ENCODE measurements at places on chromosomes 12 and 14. TPM values are rescaled to one million over a fixed set of nuclear protein-coding genes. Genes with fewer than 3 reads are reported as not detected.

DNA sequence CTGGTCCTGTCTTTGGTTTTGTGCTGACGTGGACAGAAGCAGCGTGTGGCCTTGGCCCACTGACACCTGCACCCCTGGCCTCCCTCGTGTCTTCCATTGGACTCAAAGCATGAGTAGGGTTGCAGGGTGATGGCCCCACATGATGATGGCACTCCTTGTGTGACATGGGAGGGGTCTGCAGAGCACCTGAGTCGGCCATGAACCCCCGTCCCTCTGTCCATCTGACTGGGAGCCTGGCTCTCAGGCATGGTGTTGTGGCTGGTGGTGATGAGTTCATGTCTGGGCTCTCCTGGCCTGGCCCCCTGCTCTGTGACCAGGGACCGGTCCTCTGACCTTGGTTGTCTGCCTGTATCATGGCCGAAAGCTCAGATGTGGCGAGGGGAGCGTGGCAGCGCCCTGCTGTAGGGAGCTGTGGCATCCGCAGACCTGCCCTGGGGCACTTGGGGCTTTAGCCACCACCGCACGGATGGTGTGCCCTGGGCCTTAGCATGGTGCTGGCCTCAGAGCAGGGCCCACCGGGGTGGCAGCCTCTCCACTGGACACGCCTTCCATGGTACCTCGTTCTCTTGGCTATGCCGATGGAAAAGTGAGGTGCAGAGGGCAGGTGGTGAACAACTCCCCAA, 16.7 kb downstream of the ULK1 start:
- no peak for DNase-seq

GRCh38 chr12:113772505-113773030, 193.6 kb downstream of the RBM19 start:
- DNase-seq, result no peak

The FUT8 gene
- 18.4 TPM for polyA plus RNA-seq

The RNASE2 gene
- 1.1 TPM for polyA plus RNA-seq

DNA sequence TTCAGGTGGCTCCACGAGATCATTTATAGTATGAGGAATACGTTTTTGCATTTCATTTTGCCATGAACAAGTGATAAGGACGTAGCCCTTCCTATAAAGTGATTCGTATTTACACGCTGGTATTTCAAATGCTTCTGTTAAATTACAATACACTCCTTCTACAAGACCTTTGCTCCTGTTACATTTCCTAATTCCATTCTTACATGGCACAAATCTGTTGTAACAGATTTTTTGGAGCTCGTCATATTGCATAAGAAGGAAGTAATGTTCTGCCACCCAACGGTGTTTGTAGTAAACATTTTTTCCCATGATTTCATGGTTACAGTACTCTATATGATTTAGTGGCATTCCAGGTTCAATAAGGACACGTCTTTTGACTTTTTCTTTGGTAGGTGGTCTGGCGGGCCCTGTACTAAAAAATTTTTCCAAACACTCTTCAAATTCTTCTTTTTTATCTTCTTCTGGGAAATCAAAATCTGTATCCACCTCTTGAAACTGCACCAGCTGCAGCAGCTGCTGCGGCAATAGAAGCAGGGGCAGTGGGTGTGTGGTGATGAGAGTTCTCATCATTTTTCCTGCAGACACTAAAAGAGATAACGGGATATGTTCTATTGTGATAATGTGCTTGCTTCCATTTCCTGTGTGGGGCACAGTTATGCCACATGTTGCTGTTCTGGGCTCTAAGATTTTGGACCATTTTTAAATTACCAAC, 4.2 kb downstream of the RNASE9 start:
- DNase-seq, result no peak

The LGALS3 gene
- 14.3 TPM for polyA plus RNA-seq

DNA sequence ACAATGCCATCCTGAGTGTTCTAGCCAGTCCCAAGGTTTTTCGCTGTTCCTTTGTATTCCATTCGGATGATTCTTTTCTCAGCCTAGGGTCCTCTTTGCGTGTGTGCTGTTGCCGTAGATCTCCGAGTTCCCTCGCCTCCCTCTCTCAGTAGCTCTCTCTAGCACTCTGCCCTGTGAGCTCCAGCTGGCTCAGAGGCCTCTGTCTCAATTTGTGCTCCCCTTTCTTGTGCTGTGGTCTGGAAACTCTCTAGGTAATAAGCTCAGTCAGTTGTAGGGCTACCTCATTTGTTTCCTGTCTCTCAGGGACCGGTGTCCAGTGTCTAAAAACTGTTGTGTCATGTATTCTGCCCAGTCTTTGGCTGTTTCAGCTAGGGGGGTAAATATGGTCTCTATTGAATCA, 179.3 kb downstream of the PCNX1 start:
- no peak for DNase-seq

DNA sequence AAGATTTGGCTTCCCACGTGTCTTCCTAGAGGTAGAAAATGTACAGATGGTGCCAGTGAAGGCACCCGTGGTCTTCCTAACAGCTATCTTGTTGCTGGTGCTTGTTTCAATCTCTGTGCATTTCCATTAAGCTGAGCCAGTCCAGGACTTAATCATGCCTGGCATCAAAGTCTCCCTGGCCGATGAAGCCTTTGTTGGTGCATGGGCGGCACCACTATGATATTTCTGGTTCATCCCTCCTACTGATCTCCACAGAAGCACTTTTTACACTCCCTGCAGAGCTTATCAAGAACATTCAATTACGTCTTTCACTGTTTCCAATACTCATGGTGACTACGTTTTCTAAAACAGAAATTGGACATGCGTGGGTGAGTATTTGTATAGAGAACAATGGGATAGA, 128.4 kb downstream of the TTC8 start:
- DNase-seq, result no peak

The TOGARAM1 gene
- polyA plus RNA-seq, result 43.1 TPM

DNA sequence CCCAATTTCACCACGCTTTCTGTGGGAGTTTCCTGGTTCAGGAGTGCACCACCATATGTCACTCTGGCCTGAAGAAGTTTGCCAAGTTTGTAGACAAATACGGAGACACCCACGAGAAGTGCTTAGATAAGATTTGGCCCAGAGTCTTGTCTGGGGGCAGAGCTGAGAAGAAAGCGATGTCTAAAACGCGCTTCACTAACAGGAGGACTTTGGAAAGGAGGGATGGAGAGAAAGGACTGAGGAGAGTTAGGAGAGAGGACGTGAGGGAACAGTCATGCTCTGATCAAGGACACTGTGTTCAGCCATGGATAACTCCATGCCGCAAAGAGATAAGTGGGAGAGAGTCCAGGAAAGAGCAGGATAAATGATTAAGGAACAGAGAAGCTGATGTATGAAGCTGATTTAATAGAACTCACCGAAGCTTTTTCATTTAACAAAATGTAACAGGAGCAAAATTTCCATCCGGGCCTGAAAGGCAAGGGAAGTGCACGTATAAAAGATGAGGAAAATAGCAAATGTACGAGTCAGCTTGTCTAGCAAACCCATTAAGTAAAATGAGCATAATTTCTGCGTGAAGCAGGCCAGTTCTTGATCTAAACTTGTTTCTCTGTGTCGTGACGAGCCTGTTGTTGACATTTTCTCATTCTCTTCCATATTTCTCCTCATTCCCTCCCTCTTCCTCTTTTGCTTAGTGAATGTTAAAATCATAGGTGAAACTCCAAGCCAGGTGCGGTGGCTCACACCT, 23.4 kb upstream of the MAP3K9 start:
- no peak for DNase-seq

DNA sequence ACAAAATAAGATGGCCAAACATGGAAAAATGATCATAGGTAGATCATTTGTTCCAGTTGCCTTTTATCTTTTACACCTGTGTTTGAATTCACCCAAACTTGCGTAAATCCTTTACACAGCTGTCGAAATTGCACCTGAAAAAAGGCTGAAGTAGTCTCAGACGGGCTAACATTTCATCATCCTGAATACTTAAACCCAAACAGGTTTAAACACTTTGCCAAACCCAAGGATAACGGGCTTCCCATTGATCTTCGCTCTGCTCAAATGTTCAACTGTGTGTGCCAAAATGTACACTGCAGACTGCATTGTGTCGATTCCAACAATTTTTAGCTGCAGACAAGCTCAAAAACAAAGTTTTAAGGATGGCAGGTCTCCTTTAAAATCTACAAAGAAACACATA, 288.7 kb upstream of the DDHD1 start:
- no peak for DNase-seq

The CIROP gene
- not detected for polyA plus RNA-seq

GRCh38 chr12:65993173-65993572, 137.4 kb downstream of the LLPH start:
- DNase-seq, result no peak

DNA sequence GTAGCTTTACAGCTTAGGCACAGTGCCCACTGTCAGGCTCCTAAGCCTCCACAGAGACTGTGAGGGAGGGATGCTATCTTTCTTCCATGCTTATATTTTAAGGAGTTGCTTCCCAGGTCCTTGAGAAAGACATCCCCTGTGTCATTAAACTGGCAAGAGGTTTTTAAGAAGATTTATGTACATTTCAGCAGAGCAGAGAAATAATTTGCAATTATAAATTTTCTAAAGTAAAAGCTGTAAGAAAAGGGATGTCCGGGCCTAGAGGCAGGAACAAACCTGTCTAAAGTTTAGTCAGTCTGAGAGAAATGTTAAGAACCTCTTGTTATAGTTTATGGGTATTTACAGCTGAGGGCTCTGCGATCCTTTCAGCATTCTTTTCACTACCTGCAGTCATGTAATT, 716.1 kb downstream of the SLC16A7 start:
- no peak for DNase-seq

The IL22 gene
- not detected for polyA plus RNA-seq

DNA sequence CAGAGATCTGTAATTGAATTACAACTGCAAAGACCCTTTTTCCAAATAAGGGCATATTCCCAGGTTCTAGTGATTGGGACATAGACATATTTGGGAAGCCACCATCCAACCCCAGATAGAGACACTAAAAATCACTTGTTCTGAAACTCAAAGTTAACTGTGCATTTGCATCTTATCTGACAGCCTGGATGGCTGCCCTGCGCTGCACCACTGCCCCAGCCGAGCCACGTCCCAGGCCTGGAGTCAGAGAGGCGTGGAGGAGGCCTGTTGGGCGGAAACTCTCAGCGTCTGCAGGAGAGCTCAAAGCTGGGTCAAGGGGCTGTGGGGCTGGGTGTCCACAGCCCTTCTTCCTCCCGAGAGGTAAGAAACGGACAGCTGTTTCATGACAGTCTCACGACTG, 124.4 kb downstream of the RIMBP2 start:
- DNase-seq, result no peak

DNA sequence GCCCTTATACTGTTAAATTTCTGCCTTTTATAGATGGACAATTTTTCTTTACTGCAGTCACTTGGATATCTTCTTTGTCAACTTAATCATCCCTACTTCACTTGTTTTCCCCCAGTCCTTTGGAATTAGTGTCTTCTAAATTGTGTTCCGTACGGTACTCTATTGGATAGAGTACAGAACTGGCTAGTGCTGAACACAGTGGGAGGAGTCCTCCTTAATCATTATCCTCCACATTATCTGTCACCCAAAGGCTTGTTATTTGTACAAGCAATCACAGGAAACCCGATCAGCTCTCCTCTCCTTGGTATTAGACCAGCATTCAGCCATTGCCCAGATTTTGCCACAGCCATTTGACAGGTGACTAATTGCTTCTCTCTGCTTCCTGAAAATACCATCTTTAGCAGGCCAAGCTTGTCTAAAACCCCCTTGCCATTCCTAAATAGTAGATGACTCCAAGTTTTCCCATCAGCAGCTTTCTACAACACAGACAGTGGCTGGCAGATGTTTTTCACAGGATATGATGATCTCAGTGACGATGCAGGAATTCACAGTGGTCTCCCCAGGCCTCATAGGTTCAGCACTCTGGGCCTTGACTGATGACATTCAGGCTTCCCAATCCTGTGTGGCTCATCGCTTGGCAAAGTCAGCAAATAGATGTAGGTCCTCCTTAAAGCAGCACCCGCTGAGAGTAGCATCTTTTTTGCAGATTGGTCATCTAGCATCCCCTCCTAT, 216.0 kb upstream of the RGS6 start:
- DNase-seq, result no peak

The SERPINA12 gene
- polyA plus RNA-seq, result 0.91 TPM

- peak; percentile 92 for DNase-seq
These were observed at the start of gene ARL1 for GRCh38 chr12:101407436-101408345. Gene ARL1, minus strand, starts transcription at chr12:101407772. Its CDS starts 127 bp downstream, at chr12:101407645.

The CBLN3 gene
- 3.7 TPM for polyA plus RNA-seq

DNA sequence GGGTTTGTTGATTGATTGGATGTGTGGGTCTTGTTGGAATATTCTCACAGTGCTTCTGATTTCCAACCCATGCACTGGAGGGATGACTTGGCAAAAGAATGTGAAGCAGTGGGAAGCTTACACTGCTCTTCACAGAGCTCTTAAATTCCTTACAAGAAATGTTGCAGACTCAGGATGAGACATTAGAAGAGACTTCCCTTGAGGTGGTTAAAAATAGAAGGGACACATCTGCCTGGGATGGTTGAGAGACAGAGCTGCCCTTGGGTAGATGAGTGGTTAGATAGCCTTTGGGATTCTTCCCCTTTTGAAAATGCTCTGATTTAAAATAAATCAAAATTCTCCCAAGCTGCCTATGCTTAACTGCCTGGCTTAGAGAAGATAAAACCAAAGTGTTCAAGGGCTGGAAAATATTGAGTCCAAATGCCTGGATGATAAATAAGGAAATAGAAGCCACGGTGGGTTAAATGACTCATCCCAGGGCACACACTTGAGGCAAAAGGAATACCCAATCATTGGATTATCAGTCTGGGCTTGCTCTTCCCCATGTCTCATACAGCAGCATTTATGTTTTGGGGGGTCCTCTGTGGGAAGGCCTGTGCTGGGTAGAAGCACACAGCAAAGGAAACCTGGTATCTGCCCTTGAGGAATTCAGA, 264.3 kb downstream of the AKAP6 start:
- no peak for DNase-seq

GRCh38 chr14:88188745-88189416, 134.2 kb downstream of the KCNK10 start:
- no peak for DNase-seq

The SMIM41 gene
- not detected for polyA plus RNA-seq

The CPNE8 gene
- polyA plus RNA-seq, result 15.0 TPM

The MYO1H gene
- polyA plus RNA-seq, result 1.7 TPM

The PLEKHG3 gene
- 83.8 TPM for polyA plus RNA-seq

The CFAP54 gene
- polyA plus RNA-seq, result 4.4 TPM

The C12orf54 gene
- polyA plus RNA-seq, result 0.60 TPM

The SMOC1 gene
- polyA plus RNA-seq, result 1.7 TPM

The AMN gene
- 23.0 TPM for polyA plus RNA-seq

The ESPL1 gene
- 18.9 TPM for polyA plus RNA-seq

- no peak for DNase-seq
These were observed 202.1 kb downstream of the SEC23A start for GRCh38 chr14:38900887-38901286.

DNA sequence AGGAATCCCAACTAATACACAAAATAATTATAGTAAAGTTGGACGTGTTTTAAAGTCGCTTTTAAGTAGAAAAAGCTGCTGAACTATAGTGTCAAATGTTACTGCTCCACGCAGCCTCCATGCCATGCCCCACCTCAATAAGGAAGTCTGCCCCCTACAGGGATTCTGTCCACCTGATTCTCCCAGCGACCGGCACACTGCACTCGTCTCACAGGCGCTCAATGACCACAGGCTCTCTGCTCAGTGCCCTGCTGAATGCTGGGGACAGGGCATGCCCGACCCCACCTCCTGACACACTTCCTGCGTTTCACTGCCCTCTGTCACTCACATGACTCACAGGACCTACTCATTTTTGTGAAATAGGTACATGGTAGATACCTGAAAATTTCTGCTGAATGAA, 48.9 kb downstream of the BDKRB1 start:
- DNase-seq, result no peak

- DNase-seq, result peak; percentile 61
These were observed 58.9 kb upstream of the FBXO33 start for GRCh38 chr14:39491134-39491571.

- DNase-seq, result no peak
These were observed 65.1 kb downstream of the DIP2B start for GRCh38 chr12:50569876-50570275.
